ENCODE measurements at places on chromosomes 16 and 17.

- no peak overlapping the region for H3K4me3 ChIP-seq
- no peaks in the 10 kb centered on the region for H3K36me3 ChIP-seq
- peaks cover 5% of the 10 kb centered on the region for H3K4me1 ChIP-seq
- no peak for DNase-seq
- H3K27ac ChIP-seq, result no peak overlapping the region
Observed at GRCh38 chr17:79215631-79216030, 141.0 kb downstream of the ENGASE start.

DNA sequence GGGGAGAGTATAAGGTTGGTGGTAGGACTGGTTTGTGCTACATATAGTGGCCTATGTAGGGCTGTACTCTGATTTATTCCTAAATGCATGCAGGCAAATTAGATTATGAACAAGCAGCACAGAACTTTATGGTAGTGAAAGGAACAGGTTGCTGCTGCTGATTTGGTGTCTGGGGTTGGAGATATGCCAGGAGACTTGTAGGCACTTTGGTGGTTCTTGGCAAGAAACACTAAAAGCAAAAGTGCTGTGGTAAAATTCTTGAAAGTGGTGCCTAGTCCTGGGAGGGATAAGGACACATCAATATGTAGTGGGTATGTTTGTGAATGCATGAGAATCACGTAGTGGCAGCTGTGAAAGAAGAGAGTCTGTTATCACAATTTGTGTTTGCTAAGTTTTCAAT is 2126.0 kb downstream of the TP53TG3F start:
- no peak for DNase-seq
- H3K36me3 ChIP-seq, result no peaks in the 10 kb centered on the region
- no peak overlapping the region for H3K27ac ChIP-seq

- peaks cover 73% of the 10 kb centered on the region for H3K4me1 ChIP-seq
- peak overlapping the region; percentile 99 for H3K27ac ChIP-seq
- H3K27me3 ChIP-seq, result no peaks in the 10 kb centered on the region
- DNase-seq, result peak; percentile 92
Observed at GRCh38 chr17:49739641-49740271, 24.2 kb downstream of the FAM117A start.

GRCh38 chr17:68399638-68400403 is 57.5 kb downstream of the WIPI1 start:
- peak; percentile 68 for DNase-seq
- no peaks in the 10 kb centered on the region for H3K27me3 ChIP-seq
- H3K4me3 ChIP-seq, result no peak overlapping the region
- peaks cover 27% of the 10 kb centered on the region for H3K4me1 ChIP-seq
- H3K36me3 ChIP-seq, result peaks cover 8% of the 10 kb centered on the region

DNA sequence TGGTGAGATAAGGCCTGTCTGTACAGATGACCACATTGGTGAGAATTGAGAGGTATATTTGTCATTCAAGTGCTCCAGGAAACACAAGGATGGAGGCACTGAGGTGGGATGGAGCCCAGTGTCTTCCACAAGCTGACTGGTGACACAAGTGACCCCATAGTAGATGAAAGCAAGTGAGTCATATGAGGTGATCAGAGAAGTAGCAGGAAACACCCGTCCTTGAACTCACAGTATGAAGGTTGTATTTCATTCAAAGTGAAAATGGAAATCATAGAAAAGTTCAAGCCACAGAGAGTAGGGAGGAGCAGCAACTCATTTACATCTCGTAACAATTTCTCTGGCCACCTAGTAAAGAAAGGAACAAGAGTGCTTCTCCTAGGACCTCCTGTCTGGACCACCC is 609.8 kb downstream of the HS3ST4 start:
- no peaks in the 10 kb centered on the region for H3K4me1 ChIP-seq
- H3K4me3 ChIP-seq, result no peak overlapping the region
- DNase-seq, result no peak
- H3K27me3 ChIP-seq, result peaks cover 4% of the 10 kb centered on the region
- no peaks in the 10 kb centered on the region for H3K36me3 ChIP-seq

- peaks cover 5% of the 10 kb centered on the region for H3K36me3 ChIP-seq
- H3K27me3 ChIP-seq, result no peaks in the 10 kb centered on the region
- no peak overlapping the region for H3K4me3 ChIP-seq
- H3K27ac ChIP-seq, result no peak overlapping the region
- no peak for DNase-seq
- H3K4me1 ChIP-seq, result no peaks in the 10 kb centered on the region
Observed at GRCh38 chr16:47082099-47082865, 61.5 kb downstream of the NETO2 start.

DNA sequence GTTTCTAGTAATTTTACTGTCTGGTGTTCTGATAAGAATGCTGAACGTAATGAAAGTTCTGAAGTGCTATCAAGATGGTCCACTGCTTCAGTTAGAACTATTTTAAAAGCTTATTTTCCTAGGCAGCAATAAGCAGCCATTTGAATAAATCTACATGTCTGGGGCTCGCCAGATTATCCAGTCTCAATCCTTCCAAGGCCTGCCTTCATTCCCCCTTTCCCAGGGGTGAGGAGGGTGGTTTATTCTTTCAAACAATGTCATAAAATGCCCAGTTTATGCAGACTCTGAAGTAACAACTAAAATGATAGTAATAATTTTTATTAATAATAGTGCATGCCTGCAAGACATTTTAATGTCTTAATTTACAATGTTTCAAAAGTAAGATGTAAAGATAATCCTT is 2.4 kb downstream of the CDH11 start:
- no peak overlapping the region for H3K27ac ChIP-seq
- no peaks in the 10 kb centered on the region for H3K36me3 ChIP-seq
- peaks cover 2% of the 10 kb centered on the region for H3K4me1 ChIP-seq
- no peak overlapping the region for H3K4me3 ChIP-seq

DNA sequence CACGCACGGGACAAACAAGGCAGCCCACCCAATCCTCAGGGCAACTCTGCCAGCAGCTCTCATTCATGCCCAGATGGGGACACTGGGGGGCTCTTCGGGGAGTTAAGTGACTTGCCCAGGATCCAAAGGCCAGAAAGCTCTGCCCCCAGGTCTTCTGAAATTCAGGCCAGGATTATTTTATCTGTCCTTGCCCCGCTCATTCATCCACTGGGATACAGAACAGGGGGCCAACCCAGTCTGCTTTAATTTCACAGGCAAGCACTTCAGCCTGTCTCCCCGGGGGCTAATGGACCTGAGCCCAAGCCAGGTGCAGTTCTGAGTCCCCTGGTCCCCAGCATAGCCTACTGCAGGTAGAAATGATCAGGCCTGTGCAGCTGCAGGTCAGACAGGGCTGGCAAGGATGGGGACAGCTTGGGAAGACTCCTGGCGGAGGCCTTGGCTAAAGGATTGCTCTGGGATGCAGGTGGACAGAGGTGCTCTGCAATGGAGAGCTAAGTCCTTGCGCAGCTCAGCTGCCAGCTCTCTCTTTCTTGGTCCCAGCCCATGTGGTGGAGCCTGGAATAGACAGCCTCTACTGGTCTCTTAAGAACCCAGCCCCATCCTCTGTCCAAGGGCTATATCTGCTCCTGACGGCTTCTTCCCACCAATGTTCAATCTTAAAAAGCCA is 766 bp upstream of the B3GNT9 start:
- H3K27ac ChIP-seq, result no peak overlapping the region
- no peak for DNase-seq
- H3K36me3 ChIP-seq, result peaks cover 25% of the 10 kb centered on the region
- H3K4me1 ChIP-seq, result peaks cover 15% of the 10 kb centered on the region
- peaks cover 8% of the 10 kb centered on the region for H3K27me3 ChIP-seq

DNA sequence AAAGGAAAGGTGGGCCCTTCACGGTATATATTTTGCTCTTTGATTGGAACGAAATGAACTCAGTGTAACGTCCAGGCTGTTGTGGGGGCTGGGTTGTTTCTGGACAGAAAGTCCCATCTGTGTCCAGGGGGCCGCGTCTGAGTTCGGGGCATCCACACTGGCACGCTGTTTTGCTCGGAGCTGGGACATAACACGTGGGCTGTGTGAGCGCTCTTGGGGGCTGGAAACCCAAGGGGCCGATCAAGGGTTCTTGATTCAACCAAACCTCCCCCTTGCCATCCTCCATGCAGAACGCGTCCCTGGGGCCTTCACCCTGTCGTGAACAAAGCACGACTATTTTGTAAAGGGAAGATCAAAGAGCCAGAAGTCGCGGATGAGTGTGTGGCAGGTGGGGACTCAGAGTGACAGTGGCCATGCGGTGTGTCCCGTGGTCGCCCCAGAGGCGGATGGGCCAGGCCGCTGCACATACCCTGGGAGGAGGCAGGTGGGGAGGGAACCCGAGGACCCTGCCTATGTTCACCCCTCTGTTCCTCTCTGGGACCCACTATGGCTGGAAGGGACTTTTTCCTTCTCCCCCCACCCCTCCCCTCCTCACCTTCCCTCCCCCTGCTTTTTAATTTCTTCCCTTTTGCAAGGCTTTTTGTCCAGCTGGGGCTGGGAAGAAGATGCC is 387.2 kb downstream of the SEC14L1 start:
- no peak for DNase-seq
- no peaks in the 10 kb centered on the region for H3K4me1 ChIP-seq
- no peaks in the 10 kb centered on the region for H3K36me3 ChIP-seq
- peaks cover 13% of the 10 kb centered on the region for H3K27me3 ChIP-seq

DNA sequence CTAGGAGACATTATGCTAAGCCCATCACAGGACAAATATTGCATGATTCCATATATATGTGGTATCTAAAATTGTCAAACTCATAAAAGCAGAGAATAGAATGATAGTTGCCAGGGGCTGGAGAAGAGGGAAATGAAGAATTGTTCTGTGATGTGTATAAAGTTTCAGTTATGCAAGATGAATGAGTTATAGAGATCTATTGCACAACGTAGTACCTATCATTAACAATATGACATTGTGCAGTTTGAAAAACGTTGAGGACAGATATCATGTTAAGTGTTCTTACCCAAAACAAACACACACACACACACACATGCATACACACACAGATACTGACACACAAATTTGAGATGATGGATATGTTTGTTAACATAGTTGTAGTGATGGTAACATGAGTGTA is 871.6 kb upstream of the GOT2 start:
- no peaks in the 10 kb centered on the region for H3K36me3 ChIP-seq
- no peak for DNase-seq
- H3K27me3 ChIP-seq, result peaks cover 5% of the 10 kb centered on the region
- no peaks in the 10 kb centered on the region for H3K4me1 ChIP-seq
- no peak overlapping the region for H3K4me3 ChIP-seq
- H3K27ac ChIP-seq, result no peak overlapping the region

GRCh38 chr17:68033636-68034451 is 1.7 kb upstream of the KPNA2 start:
- no peak overlapping the region for H3K4me3 ChIP-seq
- H3K27ac ChIP-seq, result no peak overlapping the region
- H3K36me3 ChIP-seq, result peaks cover 21% of the 10 kb centered on the region

GRCh38 chr17:27268394-27269085 is 25.4 kb upstream of the WSB1 start:
- no peaks in the 10 kb centered on the region for H3K36me3 ChIP-seq
- H3K27me3 ChIP-seq, result peaks cover 12% of the 10 kb centered on the region
- no peak overlapping the region for H3K27ac ChIP-seq
- no peak for DNase-seq
- H3K4me1 ChIP-seq, result no peaks in the 10 kb centered on the region

GRCh38 chr17:31073411-31073810 is 21.4 kb upstream of the NF1 start:
- DNase-seq, result no peak
- no peak overlapping the region for H3K4me3 ChIP-seq
- H3K4me1 ChIP-seq, result peaks cover 2% of the 10 kb centered on the region
- H3K36me3 ChIP-seq, result no peaks in the 10 kb centered on the region
- no peaks in the 10 kb centered on the region for H3K27me3 ChIP-seq

GRCh38 chr17:29959658-29960337 is 18.4 kb downstream of the EFCAB5 start:
- H3K4me1 ChIP-seq, result no peaks in the 10 kb centered on the region
- H3K4me3 ChIP-seq, result no peak overlapping the region
- no peak for DNase-seq
- no peaks in the 10 kb centered on the region for H3K36me3 ChIP-seq
- no peak overlapping the region for H3K27ac ChIP-seq

- no peaks in the 10 kb centered on the region for H3K4me1 ChIP-seq
- H3K4me3 ChIP-seq, result no peak overlapping the region
- H3K36me3 ChIP-seq, result no peaks in the 10 kb centered on the region
- H3K27me3 ChIP-seq, result peaks cover 37% of the 10 kb centered on the region
- no peak for DNase-seq
- no peak overlapping the region for H3K27ac ChIP-seq
Observed at GRCh38 chr17:49891271-49891670, 43.4 kb upstream of the TAC4 start.

- H3K4me1 ChIP-seq, result no peaks in the 10 kb centered on the region
- H3K4me3 ChIP-seq, result no peak overlapping the region
- H3K36me3 ChIP-seq, result no peaks in the 10 kb centered on the region
- peaks cover 3% of the 10 kb centered on the region for H3K27me3 ChIP-seq
- DNase-seq, result no peak
- H3K27ac ChIP-seq, result no peak overlapping the region
Observed at GRCh38 chr16:66159987-66160386, 206.5 kb upstream of the CDH5 start.

DNA sequence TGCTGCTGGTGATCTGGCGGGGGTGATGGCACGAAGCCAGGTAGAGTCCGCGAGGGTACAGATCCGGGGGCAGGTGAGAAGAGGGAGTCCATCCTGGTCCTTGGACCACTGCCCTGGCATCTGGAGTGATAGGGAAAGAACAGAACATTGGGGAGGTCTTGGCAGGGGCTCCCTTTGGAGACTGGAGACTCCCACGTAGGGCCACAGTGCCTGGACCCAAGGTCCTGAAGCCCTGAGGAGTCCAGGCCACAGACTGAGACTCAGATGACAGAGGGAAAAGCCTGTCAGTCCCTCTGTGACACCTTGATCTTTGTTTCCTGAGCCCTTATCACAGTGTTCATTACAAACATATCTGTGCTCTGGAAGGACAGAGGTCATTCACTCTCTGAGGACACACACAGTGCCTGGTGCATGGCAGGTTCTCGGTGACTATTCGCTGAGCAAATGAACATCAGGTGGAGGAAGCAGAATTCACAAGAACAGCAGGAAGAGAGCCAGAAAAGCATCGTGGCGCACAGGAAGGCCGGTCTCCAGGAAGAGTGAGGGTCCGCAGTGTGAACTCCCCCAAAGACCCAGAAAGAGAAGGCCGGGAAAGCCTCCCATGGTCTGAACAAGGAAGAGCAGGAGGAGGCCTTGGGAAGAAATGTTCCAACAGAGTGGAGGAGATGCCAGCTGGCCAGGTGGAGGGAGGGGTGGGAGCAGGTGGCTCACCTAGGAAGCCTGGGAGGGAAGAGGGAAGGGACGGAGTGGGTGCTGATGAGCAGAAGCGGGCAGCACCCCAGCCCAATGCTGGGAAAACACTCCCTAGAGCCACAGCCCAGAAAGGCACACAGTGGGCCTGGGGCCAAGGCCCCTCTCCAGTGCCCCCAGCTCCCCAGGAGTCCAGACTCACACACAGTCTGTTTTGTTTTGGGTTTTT is 20.5 kb downstream of the PEMT start:
- DNase-seq, result no peak
- no peak overlapping the region for H3K27ac ChIP-seq
- peaks cover 3% of the 10 kb centered on the region for H3K36me3 ChIP-seq
- no peak overlapping the region for H3K4me3 ChIP-seq

DNA sequence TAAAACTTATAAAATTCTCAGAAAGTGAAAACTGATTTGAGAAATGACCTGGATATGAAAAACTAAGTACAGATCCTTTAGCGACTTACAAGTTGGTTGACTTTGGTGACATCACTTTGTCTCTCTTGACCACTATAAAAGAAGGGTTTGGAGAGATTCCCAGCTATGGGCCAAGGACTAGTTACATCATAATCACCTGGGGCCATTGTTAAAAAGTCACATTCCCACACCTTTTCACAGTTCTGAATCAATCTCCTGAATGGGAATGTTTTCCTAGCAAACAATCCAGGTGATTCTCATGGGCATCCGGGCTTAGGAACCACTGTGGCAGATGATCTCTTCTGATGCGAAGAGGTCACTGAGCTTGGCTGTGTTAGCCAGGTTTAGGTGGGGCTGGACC is 620 bp upstream of the VWA3A start:
- no peaks in the 10 kb centered on the region for H3K36me3 ChIP-seq
- H3K27ac ChIP-seq, result no peak overlapping the region
- no peak for DNase-seq
- H3K27me3 ChIP-seq, result no peaks in the 10 kb centered on the region

Data from activated naive CD4-positive, alpha-beta T cell treated with anti-CD3 and anti-CD28 coated beads for 36 hours (primary cell).